Immature natural killer cell (primary cell): ENCODE measurements at places on chromosomes 1 and 21.

GRCh38 chr1:221503268-221503667, 238.6 kb downstream of the DUSP10 start:
- H3K27ac ChIP-seq, result no peak overlapping the region
- H3K4me3 ChIP-seq, result no peak overlapping the region
- H3K36me3 ChIP-seq, result peaks cover 14% of the 10 kb centered on the region
- no peak for DNase-seq
- H3K4me1 ChIP-seq, result no peaks in the 10 kb centered on the region

DNA sequence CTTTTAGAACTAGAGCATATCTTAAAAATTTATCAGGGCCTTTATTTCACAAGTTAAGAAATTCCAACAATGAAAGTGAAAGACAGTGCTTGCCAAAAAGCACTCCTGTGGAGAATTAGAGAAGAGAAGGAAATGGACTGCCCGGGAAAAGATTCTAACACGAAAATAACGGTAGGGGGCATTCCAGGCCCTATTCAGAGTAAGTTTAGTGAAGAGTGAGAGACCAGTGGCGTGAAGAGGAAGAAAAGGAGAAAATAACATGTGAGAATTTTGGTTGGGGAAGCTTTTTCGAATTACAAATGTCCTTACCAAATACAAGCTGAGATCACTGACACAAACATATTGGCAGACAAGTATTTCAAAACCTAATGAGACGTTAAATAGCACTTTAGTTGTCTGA, 38.4 kb upstream of the RBM34 start:
- peak overlapping the region; percentile 76 for H3K27ac ChIP-seq
- no peak overlapping the region for H3K4me3 ChIP-seq
- peaks cover 7% of the 10 kb centered on the region for H3K4me1 ChIP-seq
- no peaks in the 10 kb centered on the region for H3K27me3 ChIP-seq
- DNase-seq, result no peak
- H3K36me3 ChIP-seq, result peaks cover 4% of the 10 kb centered on the region

GRCh38 chr1:162627662-162628296, 4.5 kb upstream of the DDR2 start:
- H3K4me3 ChIP-seq, result no peak overlapping the region
- no peak overlapping the region for H3K27ac ChIP-seq
- H3K27me3 ChIP-seq, result peaks cover 3% of the 10 kb centered on the region
- no peaks in the 10 kb centered on the region for H3K4me1 ChIP-seq

GRCh38 chr1:1109743-1110142, 6.1 kb downstream of the C1orf159 start:
- H3K27ac ChIP-seq, result no peak overlapping the region
- H3K27me3 ChIP-seq, result peaks cover 14% of the 10 kb centered on the region
- H3K36me3 ChIP-seq, result peaks cover 5% of the 10 kb centered on the region

GRCh38 chr1:51019811-51020210, 49.8 kb downstream of the CDKN2C start:
- H3K4me3 ChIP-seq, result no peak overlapping the region
- H3K27me3 ChIP-seq, result no peaks in the 10 kb centered on the region
- no peak for DNase-seq

GRCh38 chr1:47840393-47841190, 156.6 kb downstream of the TRABD2B start:
- no peaks in the 10 kb centered on the region for H3K4me1 ChIP-seq
- no peak for DNase-seq

DNA sequence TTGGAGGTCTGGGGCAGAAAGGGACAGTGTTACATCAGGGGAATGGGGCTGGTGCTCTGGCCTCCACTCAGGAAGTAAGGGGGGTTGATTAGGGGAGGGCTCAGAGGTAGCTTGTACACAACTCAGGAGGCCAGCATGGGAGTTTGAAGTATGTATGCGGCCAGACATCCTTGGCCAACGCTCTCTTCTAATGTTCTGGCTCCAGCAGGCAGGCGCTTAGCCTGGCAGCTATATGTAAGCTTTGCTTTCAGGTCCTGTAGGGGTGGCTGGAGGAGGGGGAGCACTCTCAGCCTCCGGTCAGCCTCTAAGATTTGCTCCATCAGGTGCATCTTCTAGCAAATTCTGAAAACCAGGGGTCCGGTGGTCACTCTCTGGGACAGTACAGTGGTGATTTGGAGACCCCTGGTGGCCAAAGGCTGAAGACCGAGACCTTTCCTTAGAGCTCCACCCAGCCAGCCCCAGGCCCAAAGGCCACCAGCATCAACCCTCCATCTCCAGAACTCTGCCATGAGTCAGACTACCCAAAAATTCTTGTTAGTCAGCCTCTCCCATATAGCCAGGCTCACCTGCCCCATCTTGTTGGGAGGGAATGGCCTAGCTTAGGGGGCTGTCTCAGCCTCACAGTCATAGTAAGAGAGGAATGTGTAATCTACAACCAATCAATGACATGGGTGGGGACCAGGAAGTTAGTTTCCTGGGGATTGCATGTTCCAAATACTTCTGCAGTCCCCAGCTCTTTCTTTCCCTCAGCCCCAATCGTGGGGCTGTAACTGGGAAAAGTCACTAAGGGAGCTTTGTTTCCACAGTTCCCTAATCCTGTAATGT, 9.7 kb upstream of the COL8A2 start:
- H3K36me3 ChIP-seq, result peaks cover 7% of the 10 kb centered on the region
- H3K4me3 ChIP-seq, result no peak overlapping the region

GRCh38 chr1:220970311-220970710, 91.1 kb downstream of the HLX start:
- H3K27ac ChIP-seq, result no peak overlapping the region
- no peak overlapping the region for H3K4me3 ChIP-seq
- no peaks in the 10 kb centered on the region for H3K4me1 ChIP-seq
- H3K36me3 ChIP-seq, result no peaks in the 10 kb centered on the region
- no peaks in the 10 kb centered on the region for H3K27me3 ChIP-seq

DNA sequence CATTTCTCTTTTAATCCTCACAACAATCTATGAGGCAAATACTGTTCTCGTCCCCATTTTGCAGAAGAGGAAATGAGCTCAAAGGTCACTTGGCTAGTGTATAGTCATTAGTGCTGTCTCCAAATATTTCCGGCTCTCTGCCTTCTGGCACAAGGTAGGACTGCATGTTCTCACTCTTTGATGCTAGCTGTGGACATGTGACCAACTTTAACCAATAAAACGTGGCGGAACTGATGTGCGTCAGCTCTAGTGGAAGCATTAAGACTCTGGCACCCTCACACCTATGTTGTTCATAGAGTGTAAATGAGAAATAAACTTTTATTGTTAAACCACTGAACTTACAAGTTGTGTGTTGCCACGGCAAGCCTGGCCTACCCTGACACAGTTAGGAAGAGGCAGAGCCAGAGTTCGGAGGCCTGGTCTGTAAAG, 5.0 kb upstream of the KIF21B start:
- DNase-seq, result no peak
- H3K27me3 ChIP-seq, result peaks cover 10% of the 10 kb centered on the region
- no peak overlapping the region for H3K4me3 ChIP-seq
- H3K4me1 ChIP-seq, result peaks cover 12% of the 10 kb centered on the region

DNA sequence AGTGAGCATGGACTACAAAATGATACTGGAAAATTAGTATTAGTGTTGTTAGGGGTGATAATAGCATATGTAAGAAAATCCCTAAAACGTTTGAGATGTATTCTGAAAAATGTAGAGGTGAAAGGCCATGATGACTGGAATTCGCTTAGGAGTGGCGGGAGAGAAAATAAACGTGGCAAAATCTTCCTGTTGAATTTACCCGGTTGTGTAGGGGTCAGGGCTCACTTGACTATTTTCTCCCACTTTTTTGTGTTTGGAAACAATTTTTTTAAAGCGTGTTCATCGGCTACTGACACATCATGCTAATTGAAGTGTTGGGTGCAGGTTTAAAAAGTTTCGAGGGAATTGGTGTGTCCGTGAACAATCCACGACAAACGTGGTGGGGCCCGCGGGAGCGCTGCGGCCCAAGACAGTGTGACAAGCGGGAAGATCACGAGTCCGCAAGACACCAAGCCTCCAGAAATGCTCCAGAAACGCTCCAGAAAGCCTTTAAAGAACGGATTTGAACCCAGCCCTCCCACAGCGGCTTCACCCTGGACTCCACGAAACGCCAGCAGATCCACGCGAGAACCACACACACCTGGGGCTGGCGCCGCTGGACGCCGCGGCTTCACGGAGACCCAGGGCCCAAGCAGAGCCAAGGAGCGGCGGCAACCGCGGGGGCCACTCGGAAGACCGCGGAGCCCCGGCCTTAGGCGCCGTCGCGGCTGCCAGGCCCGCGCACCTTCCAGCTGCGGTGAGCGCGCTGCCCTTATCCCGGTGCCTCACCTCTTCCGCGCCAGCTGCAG, 573 bp downstream of the PSMG1 start:
- peaks cover 29% of the 10 kb centered on the region for H3K4me1 ChIP-seq
- peak overlapping the region; percentile 95 for H3K27ac ChIP-seq
- peaks cover 5% of the 10 kb centered on the region for H3K36me3 ChIP-seq
- DNase-seq, result no peak

DNA sequence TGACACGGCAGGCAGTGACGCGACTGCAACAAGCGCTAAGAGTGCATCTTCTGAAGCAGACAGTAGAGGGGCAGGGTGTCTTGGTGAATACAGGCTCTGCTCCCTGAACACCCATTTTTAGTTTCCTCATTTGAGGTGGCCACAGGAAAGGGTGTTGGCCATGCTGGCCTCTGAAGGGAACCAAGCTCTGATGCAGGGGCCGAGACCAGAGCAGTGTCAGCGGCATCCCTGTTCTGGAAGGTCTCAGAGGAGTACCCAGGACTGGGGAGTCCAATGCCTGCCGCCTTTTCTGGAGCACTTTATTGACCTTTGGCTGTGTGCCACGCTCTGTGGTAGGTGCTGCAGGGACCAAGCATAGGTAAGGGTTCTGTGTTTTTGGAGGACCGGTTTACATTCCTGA, 100.4 kb downstream of the KCNJ6 start:
- H3K36me3 ChIP-seq, result no peaks in the 10 kb centered on the region
- H3K4me1 ChIP-seq, result no peaks in the 10 kb centered on the region
- H3K27me3 ChIP-seq, result no peaks in the 10 kb centered on the region
- DNase-seq, result no peak
- H3K27ac ChIP-seq, result no peak overlapping the region
- H3K4me3 ChIP-seq, result no peak overlapping the region

- no peaks in the 10 kb centered on the region for H3K36me3 ChIP-seq
- H3K27ac ChIP-seq, result no peak overlapping the region
- peaks cover 2% of the 10 kb centered on the region for H3K27me3 ChIP-seq
- DNase-seq, result no peak
These were observed 198.9 kb upstream of the UBE2U start for GRCh38 chr1:64004451-64005025.
